ENCODE measurements at places on chromosomes 1 and 21. TPM values are rescaled to one million over a fixed set of nuclear protein-coding genes. Genes with fewer than 3 reads are reported as not detected.

Gene TRIM67
- 0.21 TPM for total RNA-seq

Gene RPE65
- not detected for total RNA-seq

Gene IGSF21
- not detected for total RNA-seq

Gene ALX3
- total RNA-seq: not detected

Gene KLHDC8A
- total RNA-seq: 0.79 TPM

Gene LIN28A
- not detected for total RNA-seq

Gene KRTAP6-2
- total RNA-seq: not detected

Gene TAS1R1
- not detected for total RNA-seq

Gene CATSPERE
- total RNA-seq: 0.05 TPM

Gene RNU1-4
- total RNA-seq: not detected

Gene TNFRSF18
- total RNA-seq: not detected

Gene GRHL3
- total RNA-seq: 0.53 TPM

Gene PGLYRP4
- not detected for total RNA-seq

Gene CNIH4
- 94.6 TPM for total RNA-seq

Gene HENMT1
- total RNA-seq: 6.0 TPM

Gene RASAL2
- 19.1 TPM for total RNA-seq

Gene NUAK2
- total RNA-seq: 34.7 TPM

Gene KLHL12
- 18.1 TPM for total RNA-seq

Gene RNU1-1
- not detected for total RNA-seq

Gene ESPN
- 0.44 TPM for total RNA-seq

Gene DPT
- not detected for total RNA-seq

Gene SDE2
- 7.0 TPM for total RNA-seq

Gene PTGER3
- total RNA-seq: 0.01 TPM

Gene MAP3K21
- 12.0 TPM for total RNA-seq

Gene CENPL
- 10.2 TPM for total RNA-seq

Gene S100A8
- total RNA-seq: not detected

Gene OR2T29
- not detected for total RNA-seq

Gene WNT2B
- 0.24 TPM for total RNA-seq

Gene TBX19
- 0.61 TPM for total RNA-seq

Gene ADORA3
- not detected for total RNA-seq

Gene AKR1A1
- total RNA-seq: 80.8 TPM

Gene ERO1B
- total RNA-seq: 3.4 TPM

Gene TMPRSS3
- total RNA-seq: 0.09 TPM

Gene WDR3
- 30.4 TPM for total RNA-seq

Gene RUNX1
- 10.1 TPM for total RNA-seq

Gene ALG6
- 6.8 TPM for total RNA-seq

Gene HSD3B2
- not detected for total RNA-seq

Gene SIK1
- 12.8 TPM for total RNA-seq

Data from A549 treated with CpdA at 1 μM for 4 hours (cell line).